GF-D8 (cell line): ENCODE measurements at places on chromosomes 13 and 19.

DNA sequence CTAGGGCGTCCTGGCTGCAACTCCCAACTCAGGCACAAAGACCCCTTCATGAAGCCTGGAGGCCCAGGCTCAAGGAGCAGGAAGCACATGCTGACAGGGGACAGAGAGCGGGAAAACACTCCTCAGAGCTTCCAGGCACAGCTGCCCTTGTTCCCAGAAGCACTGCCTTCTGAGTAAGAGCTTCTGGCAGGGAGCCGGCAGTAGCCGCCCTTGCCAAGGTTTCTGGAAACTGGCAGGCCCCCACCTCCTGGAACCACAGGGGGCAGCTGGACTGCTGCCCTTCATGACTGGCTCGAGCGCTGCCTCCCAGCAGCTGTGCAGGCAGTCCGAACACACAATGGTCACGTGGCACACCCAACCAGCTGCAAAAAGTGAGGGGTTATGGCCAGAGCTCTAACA, 33.6 kb upstream of the EPHX3 start:
- no peak for DNase-seq

DNA sequence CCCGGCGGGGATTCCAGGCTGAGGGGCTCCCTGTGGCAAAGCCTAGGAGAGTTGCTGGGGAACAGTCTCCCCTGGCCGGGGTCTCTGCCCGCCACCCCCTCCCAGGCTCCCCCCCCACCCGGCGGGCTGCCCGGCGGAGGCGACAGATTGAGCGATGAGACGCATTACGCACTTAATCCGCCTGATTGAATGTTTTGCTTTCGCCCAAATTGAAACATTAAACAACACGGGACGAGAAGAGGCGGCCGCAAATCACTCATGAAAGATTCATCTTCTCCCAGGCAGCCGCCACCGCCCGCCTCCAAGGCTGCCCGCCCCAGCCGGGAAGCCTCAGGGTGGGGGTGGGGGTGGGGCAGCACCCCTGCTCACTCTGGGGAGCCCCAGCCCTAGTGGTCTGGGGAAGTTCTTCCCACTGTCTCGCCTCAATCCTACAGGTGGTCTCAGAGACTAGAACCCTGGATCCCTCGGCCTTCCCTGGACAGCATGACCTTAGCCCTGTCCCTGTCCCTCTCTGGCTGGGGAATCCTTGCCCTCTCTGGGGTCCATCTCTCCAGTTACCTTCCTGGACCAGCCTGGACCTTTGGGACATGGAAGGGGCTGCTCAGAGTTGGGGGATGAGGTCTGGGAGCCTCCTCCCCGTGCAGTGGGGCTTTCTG, 7.6 kb upstream of the ERFL start:
- DNase-seq = no peak

GRCh38 chr13:20188667-20189553, 3.8 kb downstream of the GJB2 start:
- DNase-seq = peak; percentile 85

DNA sequence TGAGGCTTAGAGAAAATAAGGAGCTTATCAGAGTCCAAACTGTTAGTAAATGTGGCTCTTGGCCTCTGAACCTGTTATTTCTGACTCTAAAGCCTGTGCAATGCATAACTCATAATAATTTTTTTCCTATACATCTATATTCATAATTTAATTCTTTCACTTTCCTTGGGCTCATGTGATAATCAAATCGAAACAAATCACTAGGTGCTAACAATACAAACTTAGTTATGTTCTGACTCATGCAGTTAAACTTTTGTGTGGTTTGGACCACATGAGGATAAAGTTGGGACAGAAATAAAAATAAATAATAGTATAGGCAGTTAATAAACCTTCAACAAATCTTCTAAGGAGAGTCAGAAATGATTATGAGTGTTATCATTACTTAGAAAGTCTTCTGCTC, 1629.0 kb downstream of the OLFM4 start:
- DNase-seq = no peak

DNA sequence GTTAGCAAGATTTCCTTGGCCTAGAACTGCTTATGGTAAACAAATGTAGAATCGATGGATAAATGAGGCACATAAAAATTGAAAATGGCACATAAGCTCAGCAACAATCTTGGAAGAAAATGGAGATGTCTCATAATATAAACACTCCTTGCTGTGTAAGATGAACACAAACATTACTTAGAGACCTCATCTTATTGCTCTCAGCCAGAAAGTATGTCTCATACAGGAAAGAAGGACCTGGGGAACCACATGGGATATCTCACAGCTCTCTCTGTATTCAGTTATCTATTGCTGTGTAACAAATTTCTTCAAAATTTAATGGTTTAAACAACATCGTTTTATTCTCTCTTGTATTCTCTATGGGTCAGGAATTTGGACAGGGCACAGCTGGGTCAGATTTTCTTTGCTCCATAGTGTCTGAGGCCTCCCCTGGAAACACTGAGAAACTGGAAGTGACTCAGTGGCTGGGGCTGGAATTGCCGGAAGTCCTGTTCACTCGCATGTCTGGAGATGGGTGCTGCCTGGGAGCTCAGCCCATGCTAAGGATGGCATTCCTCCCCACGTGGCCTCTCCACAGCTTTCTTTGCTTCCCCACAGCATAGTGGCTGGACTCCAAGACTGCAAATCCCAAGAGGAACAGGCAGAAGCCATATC, 105.1 kb downstream of the NUFIP1 start:
- DNase-seq = no peak

- DNase-seq = peak; percentile 65
Measured at GRCh38 chr19:44869733-44870470, 21.2 kb upstream of the TOMM40 start.

- DNase-seq = no peak
Measured at GRCh38 chr13:33280923-33281322, 4.6 kb downstream of the STARD13 start.

DNA sequence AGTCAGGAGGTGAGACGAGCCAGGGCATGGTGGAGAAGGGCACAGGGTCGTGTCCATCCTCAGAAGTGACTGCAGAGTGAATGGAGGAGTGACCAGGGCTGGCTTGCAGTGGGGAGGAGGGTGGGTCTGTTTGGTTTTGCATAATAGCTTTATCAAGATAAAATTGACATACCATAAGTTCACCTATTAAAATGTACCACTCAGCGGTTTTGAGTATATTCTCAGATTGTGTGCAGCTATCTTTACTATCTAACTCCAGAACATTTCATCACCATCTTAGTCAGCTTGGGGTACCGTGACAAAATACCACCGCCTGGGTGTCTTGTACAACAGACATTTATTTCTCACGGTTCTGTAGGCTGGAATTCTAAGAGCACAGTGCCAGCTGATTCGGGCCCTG, 13.2 kb downstream of the ZNF8 start:
- DNase-seq = no peak
